Osteocyte (in vitro differentiated cells): ENCODE measurements at places on chromosomes 7 and 10.

- peaks cover 11% of the 10 kb centered on the region for H3K36me3 ChIP-seq
- no peak for DNase-seq
- no peaks in the 10 kb centered on the region for H3K27me3 ChIP-seq
- H3K27ac ChIP-seq = peak overlapping the region; percentile 84
- H3K4me3 ChIP-seq = no peak overlapping the region
Measured at GRCh38 chr10:76404531-76404930, 973.1 kb downstream of the LRMDA start.

DNA sequence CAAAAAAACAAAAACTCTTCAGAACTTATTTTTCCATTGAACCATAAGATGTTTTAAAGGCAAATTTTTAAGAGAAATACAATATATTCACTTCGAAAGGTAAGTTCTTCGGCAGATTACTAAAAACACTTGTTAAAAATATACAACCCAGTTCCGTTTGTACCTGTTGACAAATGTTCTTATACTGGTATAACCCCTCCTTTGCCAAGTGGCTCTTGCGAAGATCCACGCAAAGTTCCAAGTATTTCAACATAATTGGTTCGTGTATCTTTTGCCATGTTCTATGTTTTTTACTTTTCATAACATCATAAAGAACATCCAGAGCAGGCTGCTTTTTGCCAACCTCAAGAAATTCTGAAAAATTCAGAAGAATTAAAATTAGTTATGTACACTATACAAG is 7.0 kb downstream of the EIF3A start:
- H3K36me3 ChIP-seq = peaks cover 37% of the 10 kb centered on the region
- H3K27me3 ChIP-seq = no peaks in the 10 kb centered on the region
- H3K27ac ChIP-seq = peak overlapping the region; percentile 24

- H3K36me3 ChIP-seq = no peaks in the 10 kb centered on the region
- no peak overlapping the region for H3K4me3 ChIP-seq
- peaks cover 4% of the 10 kb centered on the region for H3K4me1 ChIP-seq
- H3K27ac ChIP-seq = no peak overlapping the region
- H3K27me3 ChIP-seq = peaks cover 28% of the 10 kb centered on the region
Measured at GRCh38 chr7:95694334-95694733, 78.0 kb upstream of the DYNC1I1 start.

DNA sequence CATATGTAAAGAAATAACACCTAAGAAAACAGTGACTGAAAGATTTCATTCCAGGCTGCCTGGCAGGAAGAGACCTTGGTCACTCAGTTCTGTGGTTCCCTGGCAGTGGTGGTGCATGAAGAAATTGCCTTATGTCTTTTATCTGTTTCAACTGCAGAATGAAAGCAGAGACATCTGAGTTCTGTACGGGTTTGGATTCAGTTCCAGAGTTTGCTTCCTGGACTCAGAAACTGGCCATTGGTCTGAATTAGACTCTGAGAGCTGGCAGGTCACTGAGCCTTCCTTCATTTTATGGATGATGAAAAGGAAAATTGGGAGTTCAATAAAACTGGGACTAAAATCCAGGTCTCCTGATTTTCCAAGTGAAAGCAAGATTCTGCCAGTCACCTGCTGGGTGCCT is 428.9 kb upstream of the AUTS2 start:
- DNase-seq = no peak
- H3K27me3 ChIP-seq = peaks cover 6% of the 10 kb centered on the region
- H3K27ac ChIP-seq = no peak overlapping the region
- H3K36me3 ChIP-seq = no peaks in the 10 kb centered on the region

DNA sequence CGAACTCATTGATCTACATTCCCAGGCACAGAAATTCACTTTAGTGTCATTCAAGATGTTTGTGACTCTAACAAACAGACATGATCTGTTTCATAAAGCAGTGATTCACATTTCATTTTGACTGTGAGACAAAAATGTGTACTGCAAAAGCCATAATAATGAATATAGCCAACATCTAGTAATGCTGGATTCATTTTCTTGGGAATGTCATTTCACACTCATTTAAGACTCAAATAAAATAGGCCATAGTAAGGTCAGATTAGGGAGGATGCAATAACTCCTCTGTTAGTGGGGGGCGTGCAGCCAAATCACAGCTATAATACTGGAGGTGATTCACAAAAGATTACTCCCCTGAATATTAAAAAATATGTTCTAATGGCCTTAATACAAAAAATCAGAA is 566.6 kb upstream of the ZWINT start:
- no peaks in the 10 kb centered on the region for H3K27me3 ChIP-seq
- no peak overlapping the region for H3K27ac ChIP-seq
- no peak for DNase-seq
- no peak overlapping the region for H3K4me3 ChIP-seq
- H3K4me1 ChIP-seq = no peaks in the 10 kb centered on the region

- H3K27me3 ChIP-seq = no peaks in the 10 kb centered on the region
- H3K4me3 ChIP-seq = no peak overlapping the region
- peaks cover 31% of the 10 kb centered on the region for H3K4me1 ChIP-seq
- no peak overlapping the region for H3K27ac ChIP-seq
- H3K36me3 ChIP-seq = peaks cover 15% of the 10 kb centered on the region
Measured at GRCh38 chr10:97328646-97329453, 5.7 kb downstream of the FRAT2 start.

DNA sequence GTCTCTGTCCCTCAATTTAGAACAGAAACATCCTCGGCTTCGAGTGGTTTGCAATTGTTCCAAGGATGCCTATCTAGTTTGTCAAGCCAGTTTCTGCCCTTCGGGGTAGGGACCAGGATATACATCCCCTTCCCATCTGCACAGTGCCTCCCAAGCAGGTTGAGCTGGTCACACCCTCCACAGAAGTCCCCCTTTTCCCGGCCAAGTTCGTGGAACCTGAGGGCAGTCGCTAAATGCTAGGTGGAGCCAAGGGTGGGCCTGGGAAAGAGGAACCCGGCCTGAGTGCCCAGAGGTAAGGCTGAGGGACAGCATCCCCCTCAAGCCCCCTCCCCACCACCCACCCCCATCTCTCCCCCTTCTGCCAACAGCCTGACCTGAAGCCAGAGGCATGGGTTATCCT is 62.4 kb upstream of the NANOS1 start:
- peaks cover 20% of the 10 kb centered on the region for H3K27me3 ChIP-seq
- DNase-seq = no peak
- no peak overlapping the region for H3K4me3 ChIP-seq
- H3K36me3 ChIP-seq = no peaks in the 10 kb centered on the region

GRCh38 chr10:28169525-28169924 is 133.3 kb downstream of the MPP7 start:
- H3K36me3 ChIP-seq = peaks cover 10% of the 10 kb centered on the region
- H3K4me3 ChIP-seq = no peak overlapping the region
- no peaks in the 10 kb centered on the region for H3K27me3 ChIP-seq
- no peak overlapping the region for H3K27ac ChIP-seq
- no peak for DNase-seq
- H3K4me1 ChIP-seq = peaks cover 15% of the 10 kb centered on the region
